Cortex of kidney (tissue), 1 donor: ENCODE measurements at places on chromosomes 4 and X.

DNA sequence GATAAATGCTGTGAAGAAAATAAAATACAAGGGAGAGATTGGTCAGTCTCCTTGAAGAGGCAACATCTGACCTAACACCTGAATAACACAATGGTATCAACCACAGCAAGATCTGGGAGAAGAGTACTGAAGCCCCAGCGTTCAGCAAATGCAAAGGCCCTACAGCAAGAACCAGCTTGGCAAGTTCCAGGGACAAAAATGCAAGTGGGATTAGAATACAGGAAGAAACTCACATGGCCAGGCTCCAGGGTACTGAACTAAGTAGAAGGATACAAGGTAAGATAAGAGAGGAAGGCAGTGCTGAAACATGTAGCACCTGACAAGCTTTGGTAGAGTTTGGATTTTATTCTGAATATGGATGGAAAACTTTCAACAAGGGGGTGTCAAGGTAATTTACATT is 3.6 kb downstream of the SMIM14 start:
- DNase-seq = no peak

GRCh38 chr4:172142281-172142741 is 329.1 kb downstream of the GALNTL6 start:
- DNase-seq = no peak

GRCh38 chr4:40264497-40264896 is 67.7 kb downstream of the RHOH start:
- DNase-seq = no peak

GRCh38 chr4:7384929-7385890 is 49.5 kb downstream of the PSAPL1 start:
- DNase-seq = no peak

GRCh38 chr4:163378661-163379060 is 35.0 kb downstream of the NPY5R start:
- no peak for DNase-seq
